ENCODE measurements at places on chromosomes 4 and X.

DNA sequence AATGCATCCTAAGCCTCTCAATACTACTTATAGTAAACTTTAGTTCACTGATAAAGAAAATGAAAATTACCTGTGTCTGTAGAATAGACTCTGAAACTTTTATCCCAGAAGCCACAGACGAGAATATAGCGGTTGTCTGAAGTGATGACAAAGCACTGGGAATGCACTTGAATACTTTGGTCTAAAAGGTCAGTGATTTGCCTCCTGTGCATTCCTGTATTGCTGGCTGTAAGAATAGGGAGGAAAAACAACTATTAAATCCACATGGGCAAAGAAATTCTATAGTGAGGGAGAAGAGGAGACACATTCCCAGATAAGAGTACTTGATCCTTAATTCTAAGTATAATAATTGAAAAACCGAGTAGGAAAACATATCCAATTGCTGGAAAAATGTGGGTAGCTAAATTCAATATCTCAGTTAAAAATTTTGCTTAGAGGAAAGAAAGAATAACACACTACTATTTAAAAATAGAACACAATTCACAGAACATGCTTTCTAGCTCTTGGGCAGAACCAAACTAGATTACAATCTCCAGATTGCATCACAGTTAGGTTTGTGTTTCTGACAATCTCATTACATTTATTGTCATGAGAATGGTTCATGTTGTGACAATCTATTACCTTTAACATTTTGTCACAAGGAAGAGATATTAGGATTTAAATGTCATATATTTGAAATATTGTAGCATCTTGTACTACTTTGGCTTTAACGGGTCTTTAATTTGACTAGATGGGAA lies 232.1 kb downstream of the DCLK2 start:
- DNase-seq: no peak

- no peak for DNase-seq
Measured at GRCh38 chr4:14111730-14112181, 484.2 kb upstream of the BOD1L1 start.

DNA sequence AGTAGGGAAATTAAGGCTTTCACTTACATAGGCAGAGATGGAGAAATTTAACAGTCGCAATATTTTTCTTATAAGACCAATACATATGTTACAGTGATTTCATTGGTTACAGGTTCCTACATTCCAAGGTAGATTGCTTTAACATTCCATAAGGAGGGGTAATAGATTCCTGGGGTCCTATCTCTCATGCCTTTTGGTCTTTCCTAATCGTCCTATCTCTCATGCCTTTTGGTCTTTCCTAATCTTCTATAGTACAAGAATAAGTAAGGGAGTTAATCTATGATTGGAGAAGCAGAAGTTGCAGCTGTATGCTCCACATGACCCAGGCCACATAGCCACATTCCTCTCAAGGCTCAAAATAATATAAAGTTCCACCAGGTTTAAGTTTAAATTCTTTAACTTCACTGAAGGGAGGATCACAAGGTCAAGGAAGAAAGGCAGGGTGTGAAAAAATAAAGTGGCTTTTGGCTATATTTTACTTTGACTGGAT lies 285.0 kb upstream of the BOD1L1 start:
- DNase-seq: no peak

GRCh38 chr4:141860974-141861373 lies 224.6 kb downstream of the IL15 start:
- DNase-seq: peak; percentile 30

DNA sequence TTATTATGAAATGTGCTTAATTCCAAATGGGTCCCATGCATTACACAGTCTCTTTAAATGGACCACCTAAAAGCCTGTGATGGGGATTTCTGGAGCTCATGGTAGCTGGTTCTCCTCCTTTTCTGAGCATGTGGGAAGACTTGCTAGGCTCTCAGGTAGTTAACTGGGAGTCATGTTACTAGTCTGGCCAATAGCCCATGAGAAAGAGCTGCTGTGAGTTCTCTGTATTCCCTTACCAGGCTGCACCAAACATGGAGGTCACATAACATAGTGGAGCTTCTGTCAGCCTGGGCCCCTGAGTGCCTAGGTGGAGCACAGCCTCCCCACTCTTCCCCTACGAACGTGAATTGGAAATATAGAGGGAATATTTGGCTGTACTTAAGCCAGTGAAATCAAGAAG lies 198.4 kb downstream of the MAML3 start:
- no peak for DNase-seq

- no peak for DNase-seq
Measured at GRCh38 chr4:3522326-3522640, 9.9 kb downstream of the LRPAP1 start.

DNA sequence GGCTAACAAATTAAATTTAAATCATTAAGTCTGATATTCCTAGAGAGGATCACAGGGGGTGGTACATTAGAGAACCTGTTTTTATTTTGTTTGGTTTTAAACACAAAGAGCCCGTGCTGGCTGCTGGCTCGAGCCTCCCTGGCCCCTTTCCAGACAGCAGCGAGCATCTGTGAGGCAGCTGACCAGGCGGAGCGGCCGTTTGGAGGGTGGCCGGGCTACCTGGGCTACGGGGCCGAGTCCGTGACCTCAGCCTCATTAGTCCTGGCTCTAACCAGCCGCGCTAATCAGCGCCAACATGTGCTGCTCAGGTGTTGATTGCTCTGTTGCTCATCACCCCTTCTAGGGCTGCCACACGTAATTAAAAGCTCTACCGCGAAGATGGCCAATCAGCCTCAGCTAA lies 35.3 kb downstream of the DCTD start:
- no peak for DNase-seq

DNA sequence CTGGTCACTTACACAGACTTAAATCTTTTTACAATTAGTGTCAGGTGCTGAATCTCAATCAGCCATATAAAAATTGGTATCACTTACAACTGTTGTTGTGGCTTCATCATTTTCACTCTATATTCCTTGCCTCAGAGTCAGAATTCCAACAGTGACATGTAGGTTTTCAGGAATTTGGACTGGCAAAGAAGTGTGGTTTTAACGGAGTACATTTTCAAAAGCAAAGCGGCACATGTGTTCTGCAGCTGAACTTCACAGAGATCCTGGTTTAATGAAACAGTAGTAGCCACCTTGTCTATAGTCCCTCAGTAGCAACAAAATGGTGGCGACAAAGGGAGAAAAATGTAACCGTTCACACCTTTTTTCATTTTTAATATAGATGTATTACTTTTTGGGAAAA lies 486.6 kb downstream of the FAT4 start:
- no peak for DNase-seq

GRCh38 chrX:10395179-10395578 lies 225.2 kb downstream of the MID1 start:
- no peak for DNase-seq

GRCh38 chr4:2802618-2803531 lies 10.0 kb downstream of the SH3BP2 start:
- DNase-seq: no peak

GRCh38 chr4:152729466-152729865 lies 49.7 kb upstream of the TMEM154 start:
- no peak for DNase-seq

GRCh38 chr4:23856630-23857029 lies 33.2 kb downstream of the PPARGC1A start:
- no peak for DNase-seq

DNA sequence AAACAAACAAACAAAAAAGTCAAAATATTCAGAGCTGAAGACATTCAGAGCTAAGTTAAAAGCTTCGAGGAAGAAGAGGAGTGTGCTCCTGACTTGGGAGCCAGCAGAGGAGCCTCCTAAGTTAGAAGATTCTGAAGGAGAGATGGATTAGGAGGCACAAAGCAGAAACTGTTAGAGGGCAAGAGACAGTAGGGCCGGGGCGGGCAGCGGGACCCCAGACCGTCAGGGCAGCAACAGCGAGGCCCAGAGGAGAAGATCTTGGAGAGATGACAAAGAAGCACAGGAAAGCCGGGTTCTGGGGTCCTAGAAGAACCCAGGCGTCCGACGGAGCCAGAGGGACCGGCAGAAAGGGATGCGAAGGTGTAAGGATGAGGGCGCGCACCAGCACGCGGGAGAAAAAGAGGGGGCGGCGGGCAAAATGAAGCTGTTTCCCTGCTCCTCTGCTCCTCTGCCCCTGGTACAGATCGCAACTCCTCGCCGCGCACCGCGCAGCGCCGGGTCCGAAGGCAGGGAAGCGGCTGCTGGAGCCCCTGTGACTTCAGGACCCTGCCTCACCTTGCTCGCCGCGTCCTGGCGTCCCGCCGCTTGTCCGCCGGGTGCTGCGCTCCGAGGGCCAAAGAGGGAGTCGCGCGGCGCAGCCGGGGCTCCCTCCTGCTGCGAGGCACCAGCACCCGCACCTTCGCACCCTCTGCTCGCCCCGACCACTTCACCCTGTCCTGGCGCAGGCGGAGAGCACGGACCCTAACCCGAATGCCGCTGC lies 477 bp downstream of the KLHL13 start:
- no peak for DNase-seq

DNA sequence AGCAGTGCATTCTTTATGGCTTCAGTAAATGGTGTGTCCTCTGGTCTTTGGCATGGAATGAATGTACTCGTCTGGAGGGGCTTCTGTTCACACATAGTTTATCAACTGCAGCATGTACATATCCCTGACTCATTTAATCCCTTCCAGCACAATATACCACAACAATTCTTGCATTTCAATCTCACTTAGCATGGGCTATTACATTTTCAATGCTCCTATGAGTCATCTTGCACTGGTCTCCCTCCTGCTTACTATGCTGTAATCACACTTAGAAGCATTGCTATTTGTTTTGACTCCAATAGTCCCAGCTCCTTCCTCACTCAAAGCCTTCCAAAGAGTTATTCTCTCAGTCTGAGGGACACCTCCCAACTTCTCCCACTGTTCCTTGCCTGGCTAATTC lies 180.9 kb upstream of the NUDT10 start:
- no peak for DNase-seq

- DNase-seq: no peak
Measured at GRCh38 chr4:75653845-75654503, 19.2 kb downstream of the G3BP2 start.

- no peak for DNase-seq
Measured at GRCh38 chrX:39900777-39901170, 197.0 kb downstream of the BCOR start.

- no peak for DNase-seq
Measured at GRCh38 chrX:112784692-112785091, 55.9 kb downstream of the AMOT start.
